Fibroblast of skin of left quadriceps (primary cell): ENCODE measurements at places on chromosomes 2 and 18.

DNA sequence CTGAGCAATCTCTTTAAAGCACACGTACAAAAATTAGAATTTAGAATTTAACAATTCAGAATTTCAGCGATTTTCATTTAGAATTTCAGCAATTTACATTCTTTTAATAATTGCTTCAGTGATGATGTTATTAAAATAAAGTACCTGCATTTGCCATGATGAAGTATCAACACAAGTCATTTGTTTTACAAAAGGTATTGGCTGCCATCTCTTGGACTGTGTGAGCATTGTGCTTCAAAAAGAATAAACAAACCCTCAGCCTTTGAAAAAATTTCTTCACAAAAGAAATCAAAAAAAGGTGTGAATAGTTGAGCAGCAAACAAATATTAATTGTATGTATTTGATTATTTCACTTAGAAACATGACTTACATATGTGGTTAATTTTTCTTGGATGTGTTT, 27.1 kb upstream of the ZC3H15 start:
- no peak for DNase-seq

- DNase-seq, result no peak
Measured at GRCh38 chr2:160279813-160280465, 79.9 kb upstream of the ITGB6 start.

GRCh38 chr2:109174626-109175349, 45.8 kb downstream of the SH3RF3 start:
- no peak for DNase-seq

DNA sequence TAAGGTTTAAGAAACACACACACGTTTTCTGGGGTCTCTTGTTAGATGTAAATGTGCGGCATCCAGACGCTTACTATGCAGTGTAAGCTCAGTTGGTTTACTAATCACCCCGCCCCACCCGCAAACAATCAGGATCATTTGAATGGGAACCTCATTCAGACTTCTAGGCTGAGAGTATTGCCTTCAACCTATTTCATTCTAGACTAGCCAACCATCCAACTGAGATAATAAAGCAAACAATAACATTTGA, 1.3 kb upstream of the FIGN start:
- no peak for DNase-seq

GRCh38 chr18:46546111-46546640, 110.8 kb downstream of the LOXHD1 start:
- DNase-seq, result no peak

GRCh38 chr2:25252291-25253152, 84.1 kb upstream of the POMC start:
- peak; percentile 55 for DNase-seq

DNA sequence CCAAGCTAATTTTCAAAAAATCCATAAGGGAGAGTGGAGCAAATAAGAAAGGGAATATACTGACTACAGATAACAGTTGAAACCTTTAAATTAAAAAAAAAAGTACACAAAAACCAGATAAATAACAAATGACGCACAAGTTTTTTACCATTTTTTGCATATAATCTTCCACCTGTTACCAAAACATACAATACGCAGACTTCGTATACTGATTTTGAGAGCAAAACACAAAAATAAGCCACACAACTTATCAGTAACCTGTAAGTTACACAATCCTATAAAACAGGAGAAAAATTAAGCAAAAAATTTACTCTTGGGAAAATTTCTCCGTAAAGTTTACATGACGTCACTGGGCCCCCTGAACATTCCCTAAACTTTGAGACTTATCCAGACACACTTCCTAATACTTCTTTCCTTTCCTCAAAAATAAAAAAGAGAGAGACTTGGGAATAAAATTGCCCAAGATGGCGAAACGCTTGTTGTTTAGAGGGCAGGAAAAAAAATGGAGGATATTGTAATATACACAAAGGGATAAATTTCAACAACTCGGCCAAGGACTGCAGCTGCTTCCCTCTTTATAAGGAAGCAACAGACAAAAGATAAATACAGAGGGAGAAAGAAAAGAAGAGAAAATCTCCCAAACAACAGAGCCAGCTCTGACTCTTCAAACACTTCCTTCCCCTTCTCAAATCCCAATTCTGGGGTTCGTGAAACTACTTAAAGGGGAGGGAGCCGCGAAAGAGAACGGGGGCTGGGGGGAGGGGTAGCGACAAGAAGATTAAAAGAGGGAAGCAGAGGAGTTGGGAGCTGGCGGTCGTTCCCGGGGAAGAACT, 1.6 kb downstream of the BAZ2B start:
- DNase-seq, result peak; percentile 64

- no peak for DNase-seq
Measured at GRCh38 chr2:170339322-170339721, 161.4 kb downstream of the MYO3B start.
